CD8-positive, alpha-beta memory T cell (primary cell): ENCODE measurements at places on chromosomes 3 and 15.

DNA sequence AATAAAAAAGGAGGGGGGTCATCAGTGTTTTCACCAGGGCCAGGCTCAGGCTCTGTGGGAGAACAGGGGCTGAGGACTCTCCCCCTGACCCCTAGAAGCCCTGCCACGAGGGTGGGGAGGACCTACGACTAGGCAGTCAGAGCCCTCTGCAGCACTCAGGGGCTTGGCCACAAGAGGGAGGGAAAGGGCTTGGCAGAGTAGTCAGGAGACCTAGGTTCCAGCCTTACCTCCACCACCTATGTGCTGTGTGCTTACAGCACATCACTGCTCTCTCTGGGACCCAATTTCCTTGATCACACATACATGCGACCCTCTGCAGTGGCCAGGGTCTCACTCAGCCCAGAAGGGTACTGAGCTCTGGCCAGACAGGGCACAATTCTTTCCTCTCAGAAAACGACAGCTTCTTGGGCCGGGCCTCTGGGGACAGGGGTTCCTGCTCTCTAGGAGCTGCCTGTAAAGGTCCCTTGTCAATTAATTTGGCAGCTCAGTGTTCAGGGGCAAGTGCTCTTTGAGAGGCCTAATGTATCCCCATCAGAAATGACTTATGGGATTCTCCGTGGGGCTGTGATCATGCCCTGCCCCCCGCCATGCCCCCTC is 16.4 kb upstream of the SKIC8 start:
- H3K27me3 ChIP-seq: no peaks in the 10 kb centered on the region
- no peak overlapping the region for H3K27ac ChIP-seq
- H3K36me3 ChIP-seq: no peaks in the 10 kb centered on the region
- no peaks in the 10 kb centered on the region for H3K4me1 ChIP-seq
- H3K4me3 ChIP-seq: no peak overlapping the region
- no peak for DNase-seq

DNA sequence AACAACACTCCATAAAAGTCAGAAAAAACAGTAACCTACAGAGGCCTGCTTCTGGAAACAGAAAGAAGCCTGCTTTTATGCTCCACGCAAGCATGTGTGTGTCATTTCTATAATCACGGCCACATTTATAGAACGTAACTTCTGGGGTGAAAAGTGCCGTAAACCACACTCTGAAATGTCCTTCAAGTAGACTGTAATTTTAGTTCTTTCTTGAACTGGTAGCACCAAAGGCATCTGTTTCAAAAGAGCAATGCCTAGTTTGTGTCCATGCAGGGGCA is 19.5 kb upstream of the CMTM7 start:
- no peak overlapping the region for H3K4me3 ChIP-seq
- H3K27ac ChIP-seq: no peak overlapping the region
- H3K4me1 ChIP-seq: peaks cover 23% of the 10 kb centered on the region
- H3K27me3 ChIP-seq: no peaks in the 10 kb centered on the region
- no peak for DNase-seq

- no peak overlapping the region for H3K4me3 ChIP-seq
- H3K27ac ChIP-seq: no peak overlapping the region
- H3K36me3 ChIP-seq: no peaks in the 10 kb centered on the region
- DNase-seq: no peak
Observed at GRCh38 chr15:100526027-100526481, 2.7 kb downstream of the CERS3 start.

GRCh38 chr15:48622237-48622636 is 23.3 kb downstream of the FBN1 start:
- H3K36me3 ChIP-seq: no peaks in the 10 kb centered on the region
- DNase-seq: no peak
- H3K27ac ChIP-seq: no peak overlapping the region
- H3K4me3 ChIP-seq: no peak overlapping the region
- H3K27me3 ChIP-seq: no peaks in the 10 kb centered on the region

GRCh38 chr3:123075359-123075758 is 8.5 kb downstream of the PDIA5 start:
- H3K4me3 ChIP-seq: no peak overlapping the region
- DNase-seq: no peak
- H3K27ac ChIP-seq: no peak overlapping the region
- H3K36me3 ChIP-seq: no peaks in the 10 kb centered on the region
- H3K27me3 ChIP-seq: no peaks in the 10 kb centered on the region
- no peaks in the 10 kb centered on the region for H3K4me1 ChIP-seq

- no peaks in the 10 kb centered on the region for H3K36me3 ChIP-seq
- no peak overlapping the region for H3K27ac ChIP-seq
- H3K27me3 ChIP-seq: no peaks in the 10 kb centered on the region
- H3K4me3 ChIP-seq: no peak overlapping the region
- DNase-seq: no peak
Observed at GRCh38 chr3:28840976-28841376, 439.9 kb upstream of the RBMS3 start.

GRCh38 chr3:179430277-179430870 is 20.9 kb downstream of the GNB4 start:
- no peak for DNase-seq
- H3K4me1 ChIP-seq: no peaks in the 10 kb centered on the region
- H3K27ac ChIP-seq: no peak overlapping the region
- H3K36me3 ChIP-seq: no peaks in the 10 kb centered on the region
- H3K27me3 ChIP-seq: no peaks in the 10 kb centered on the region

- H3K4me3 ChIP-seq: no peak overlapping the region
- DNase-seq: no peak
- H3K27ac ChIP-seq: no peak overlapping the region
- H3K27me3 ChIP-seq: no peaks in the 10 kb centered on the region
- no peaks in the 10 kb centered on the region for H3K4me1 ChIP-seq
- no peaks in the 10 kb centered on the region for H3K36me3 ChIP-seq
Observed at GRCh38 chr3:169838511-169839030, 25.9 kb upstream of the LRRC34 start.

- DNase-seq: no peak
- peaks cover 6% of the 10 kb centered on the region for H3K4me1 ChIP-seq
- peaks cover 4% of the 10 kb centered on the region for H3K27me3 ChIP-seq
- no peaks in the 10 kb centered on the region for H3K36me3 ChIP-seq
Observed at GRCh38 chr3:195751560-195751959, 30.8 kb downstream of the MUC20 start.

GRCh38 chr15:61025781-61026180 is 203.3 kb downstream of the RORA start:
- no peaks in the 10 kb centered on the region for H3K4me1 ChIP-seq
- H3K4me3 ChIP-seq: no peak overlapping the region
- H3K27me3 ChIP-seq: no peaks in the 10 kb centered on the region
- DNase-seq: no peak
- no peak overlapping the region for H3K27ac ChIP-seq
